Heart right ventricle (tissue), 16 donors: ENCODE measurements at places on chromosomes 13 and 19. TPM values are rescaled to one million over a fixed set of nuclear protein-coding genes. Genes with fewer than 3 reads are reported as not detected.
A peak's percentile ranks its signal among the peaks of the same experiment; 100 is the strongest.

ZNF534 gene
- 0.88 TPM for polyA plus RNA-seq

VRK3 gene
- polyA plus RNA-seq, result 16.3 TPM

SIGLEC12 gene
- polyA plus RNA-seq, result 0.10 TPM

IGFL3 gene
- polyA plus RNA-seq, result not detected

SHISA7 gene
- polyA plus RNA-seq, result not detected

ZNF99 gene
- polyA plus RNA-seq, result 0.15 TPM

CYP4F2 gene
- polyA plus RNA-seq, result not detected

HNRNPM gene
- 123 TPM for polyA plus RNA-seq

DNA sequence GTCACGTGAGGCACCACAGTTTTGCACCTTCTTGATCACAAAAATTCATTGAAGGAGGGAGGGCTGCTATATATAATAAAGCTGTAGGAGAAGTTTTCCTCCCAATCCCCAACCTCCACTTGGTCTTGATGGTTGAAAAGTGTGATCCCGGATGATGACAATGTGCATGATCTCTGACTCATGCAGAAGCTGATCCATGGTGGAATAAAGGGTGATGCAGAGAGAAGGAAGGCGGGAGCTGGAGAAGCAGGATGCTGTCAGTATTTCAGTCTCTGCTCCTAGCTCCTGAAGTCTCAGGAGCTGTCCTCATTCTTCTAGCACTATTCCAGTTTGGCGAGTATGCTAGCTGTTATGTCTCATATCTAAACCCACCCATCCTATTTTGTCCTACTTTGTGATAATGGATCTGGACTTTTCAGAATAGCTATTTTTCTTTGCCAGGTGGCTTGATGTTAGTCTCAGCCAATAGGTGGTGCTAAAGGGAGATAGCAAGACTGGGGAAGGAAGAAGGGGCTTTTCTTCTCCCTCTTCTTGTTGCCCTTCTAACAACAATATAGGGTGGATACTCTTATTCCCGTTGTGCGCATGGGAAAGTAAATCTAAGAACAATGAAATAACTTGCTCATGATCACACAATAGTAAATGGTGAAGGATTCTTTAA, 65.6 kb upstream of the HTR2A start:
- no peak for DNase-seq

DNA sequence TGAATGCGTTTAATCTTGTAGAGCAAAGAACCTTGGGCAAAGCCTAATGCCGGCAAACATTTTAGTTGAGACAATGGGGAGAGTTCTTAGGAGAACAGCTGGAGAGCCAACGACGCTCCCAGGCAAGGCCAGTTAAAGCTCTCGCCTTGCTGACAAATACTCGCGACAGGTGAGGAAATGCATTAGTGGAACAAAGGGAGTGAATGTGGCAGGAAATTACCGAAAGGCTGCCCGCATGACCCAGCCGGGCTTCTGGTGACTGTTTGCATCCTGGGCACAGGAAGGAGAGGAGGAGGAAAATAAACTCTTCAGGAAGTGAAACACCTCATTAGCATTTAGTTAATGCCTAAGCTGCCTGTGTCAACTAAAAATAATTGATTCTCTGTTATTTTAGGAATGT, 74.6 kb downstream of the SHISA2 start:
- DNase-seq, result no peak

- no peak for DNase-seq
Measured at GRCh38 chr19:38852231-38853044, 2.7 kb upstream of the HNRNPL start.

- DNase-seq, result no peak
Measured at GRCh38 chr13:26914624-26915023, 154.0 kb upstream of the GPR12 start.

DNA sequence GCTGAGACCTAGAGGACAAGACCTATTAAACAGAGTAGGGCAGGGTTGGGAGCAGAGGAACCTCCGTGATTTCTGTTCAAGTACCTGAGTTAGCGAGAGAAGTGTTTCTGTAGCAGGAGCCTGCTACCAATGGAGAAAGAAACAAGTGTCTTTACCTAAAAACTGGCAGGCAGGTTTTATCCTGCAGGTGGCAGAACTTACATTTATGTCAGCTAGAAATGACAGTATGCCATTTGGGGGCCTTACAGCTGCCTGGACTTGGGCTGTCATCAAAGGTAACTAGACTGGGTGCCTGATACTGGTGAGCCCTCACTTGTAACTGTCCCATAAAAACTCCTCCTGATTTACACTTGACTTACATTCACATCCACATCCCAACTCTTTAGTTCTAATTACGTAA, 185.3 kb upstream of the MIR17HG start:
- no peak for DNase-seq

DNA sequence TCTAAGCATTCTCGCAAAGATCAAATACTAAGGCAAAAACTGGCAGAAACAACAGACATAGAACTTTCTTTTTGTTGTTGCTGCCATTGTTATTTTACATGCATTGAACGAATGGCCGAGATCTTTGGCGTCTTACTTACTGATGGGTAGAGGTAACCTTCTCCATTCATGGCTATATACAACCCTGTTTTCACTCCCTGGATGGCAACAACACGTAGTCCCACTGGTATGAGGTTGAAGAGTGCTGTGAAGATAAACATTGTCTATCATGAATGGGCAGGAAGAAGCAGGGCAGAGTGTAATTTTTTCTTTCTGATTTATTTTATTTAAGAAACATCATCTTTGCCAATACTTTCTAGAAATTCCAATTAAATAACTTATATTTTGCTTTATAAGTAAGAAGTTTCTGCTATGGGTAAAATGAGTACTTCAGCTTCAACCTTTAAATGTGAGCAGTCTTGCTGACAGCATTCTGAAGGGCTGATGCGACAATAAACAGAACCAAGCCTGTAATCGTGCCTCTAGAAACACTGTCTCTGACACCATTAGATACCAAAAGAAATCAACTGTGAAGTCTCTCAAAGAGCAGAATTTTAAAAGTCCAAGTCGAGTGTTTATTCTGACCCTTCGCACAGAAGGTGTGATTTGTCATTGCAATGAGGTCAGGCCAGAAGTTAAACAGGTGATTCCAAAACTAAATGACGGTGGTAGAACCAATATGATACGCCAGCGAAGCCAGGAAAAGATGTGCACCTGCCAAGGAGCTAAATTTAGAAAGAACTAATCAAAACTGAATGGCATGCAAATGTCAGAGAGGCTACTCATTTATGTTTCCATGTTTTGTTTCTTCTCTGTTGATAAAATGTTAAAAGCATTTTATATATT, 416.4 kb downstream of the ITGBL1 start:
- peak; percentile 19 for DNase-seq

DNA sequence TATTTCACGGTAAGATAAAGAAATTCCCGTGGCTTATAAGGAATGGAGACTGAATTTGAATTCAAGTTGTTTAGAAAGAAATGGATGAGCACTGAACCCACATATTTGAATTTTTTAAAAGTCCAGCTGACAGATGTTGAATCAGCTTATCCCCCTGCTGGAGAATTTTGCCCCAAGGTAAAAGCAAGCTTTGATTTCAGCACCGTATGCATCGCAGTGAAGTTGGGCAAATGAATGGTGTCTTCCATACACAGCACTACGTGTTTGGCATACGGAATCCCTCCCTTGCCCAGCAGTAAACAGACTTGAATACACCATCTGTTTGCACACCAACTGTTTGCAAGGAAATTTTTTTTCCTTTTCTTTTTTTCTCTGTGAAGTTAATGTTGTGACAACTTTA, 77.5 kb upstream of the PEG3 start:
- DNase-seq, result no peak

DNA sequence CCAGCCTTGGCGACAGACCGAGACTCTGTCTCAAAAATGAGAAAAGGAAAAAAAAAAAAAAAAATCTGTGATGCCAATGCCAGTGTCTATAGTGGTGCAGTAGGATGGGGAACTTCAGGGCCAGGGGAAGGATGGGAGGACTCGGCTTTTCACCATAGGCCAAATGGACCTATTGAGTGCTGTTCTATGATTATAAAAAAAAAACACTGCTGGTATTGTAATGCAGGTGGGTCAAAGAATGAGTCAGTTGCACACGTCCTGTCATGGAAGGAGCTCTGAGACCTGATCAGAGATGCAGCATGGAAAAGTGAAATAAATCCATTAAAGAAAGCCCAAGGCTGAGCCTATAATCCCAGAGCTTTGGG, 7.0 kb downstream of the DNAJB1 start:
- no peak for DNase-seq

- no peak for DNase-seq
Measured at GRCh38 chr13:27372896-27373295, 51.5 kb upstream of the GTF3A start.

DNA sequence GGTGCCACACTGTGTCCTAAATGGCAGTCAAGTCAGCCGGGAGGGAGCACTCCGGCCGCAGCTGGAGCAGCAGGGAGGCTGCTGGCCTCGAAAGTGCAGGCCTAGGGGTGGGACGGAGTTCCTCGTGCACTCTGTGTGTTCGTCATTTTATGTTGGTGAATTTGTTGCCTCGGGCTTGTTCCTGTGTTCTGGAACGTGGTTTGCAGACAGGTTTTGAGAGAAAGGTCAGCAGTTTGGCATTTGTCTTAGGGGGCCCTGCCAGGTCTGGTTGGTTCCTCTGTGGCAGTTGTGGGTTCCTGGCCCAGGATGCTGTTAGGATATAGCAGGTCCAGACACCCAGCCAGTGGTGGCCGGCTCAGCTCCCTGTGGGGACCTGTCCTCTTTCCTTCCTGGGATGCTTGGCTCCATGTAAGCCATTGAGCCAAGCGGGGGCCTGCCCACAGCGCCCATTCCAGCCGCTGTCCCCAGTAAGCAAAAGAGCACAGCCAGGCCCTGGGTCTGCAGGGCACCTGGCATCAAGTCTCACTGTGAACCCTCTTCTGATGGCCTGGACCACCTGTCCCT, 30.0 kb downstream of the MPHOSPH8 start:
- no peak for DNase-seq

DNA sequence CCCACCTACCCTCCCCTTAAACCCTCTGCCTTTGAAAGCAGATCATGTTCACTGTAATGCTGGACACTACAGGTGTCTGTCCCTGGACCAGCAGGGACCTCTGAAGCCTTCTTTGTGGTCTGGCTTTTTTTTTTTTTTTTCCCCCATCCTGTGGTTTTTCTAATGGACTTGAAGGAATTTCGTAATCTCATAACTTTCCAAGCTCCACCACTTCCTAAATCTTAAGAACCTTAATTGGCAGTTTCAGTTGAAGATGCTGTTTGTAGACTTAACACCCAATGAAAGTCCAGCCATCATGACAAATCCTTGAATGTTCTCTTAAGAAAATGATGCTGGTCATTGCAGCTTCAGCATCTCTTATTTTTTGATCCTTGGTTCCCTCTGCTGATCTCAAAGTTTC, 45.0 kb upstream of the LRCH1 start:
- no peak for DNase-seq

DNA sequence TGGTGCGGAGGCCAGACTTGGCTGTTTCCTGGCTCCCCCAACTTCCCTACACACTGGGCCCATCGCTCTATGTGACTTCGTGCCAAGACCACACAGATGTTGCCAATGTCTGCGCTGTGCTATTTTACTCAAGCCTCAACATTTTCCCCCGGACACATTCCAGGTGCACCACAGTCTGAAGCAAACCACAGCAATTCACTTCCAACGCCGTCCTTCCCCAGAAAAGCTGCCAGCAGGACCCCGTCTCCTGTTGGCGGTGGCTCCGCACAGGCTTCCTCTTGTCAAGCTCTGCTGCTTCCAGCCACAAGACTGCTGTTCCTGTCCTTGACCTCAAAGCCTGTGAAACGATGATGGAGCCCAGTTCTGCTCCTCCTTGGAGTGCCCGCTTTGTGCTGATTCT, 100.7 kb downstream of the CRYL1 start:
- no peak for DNase-seq

GRCh38 chr13:112764864-112765561, 75.2 kb downstream of the ATP11A start:
- DNase-seq, result no peak

DNA sequence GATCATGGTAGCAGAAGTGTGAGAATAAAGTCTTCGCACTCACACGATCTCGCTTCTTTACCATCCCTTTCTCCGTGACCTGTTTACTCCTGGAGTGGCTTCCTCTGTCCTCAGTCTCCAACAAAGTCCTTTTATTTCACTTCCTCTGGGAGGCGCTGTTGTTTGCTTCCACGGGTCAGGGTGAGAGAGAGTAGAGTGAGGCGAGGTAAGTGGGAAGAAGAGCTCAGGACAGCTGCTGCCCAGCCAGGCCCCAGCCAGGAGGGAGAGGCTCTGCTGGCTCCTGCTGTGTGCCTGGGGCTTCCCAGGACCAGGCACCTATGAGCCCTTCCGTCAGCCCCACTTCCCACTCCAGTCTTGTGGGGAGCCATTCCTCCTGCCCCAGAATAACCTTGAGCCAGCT, 242.1 kb downstream of the FGF9 start:
- DNase-seq, result no peak

DNA sequence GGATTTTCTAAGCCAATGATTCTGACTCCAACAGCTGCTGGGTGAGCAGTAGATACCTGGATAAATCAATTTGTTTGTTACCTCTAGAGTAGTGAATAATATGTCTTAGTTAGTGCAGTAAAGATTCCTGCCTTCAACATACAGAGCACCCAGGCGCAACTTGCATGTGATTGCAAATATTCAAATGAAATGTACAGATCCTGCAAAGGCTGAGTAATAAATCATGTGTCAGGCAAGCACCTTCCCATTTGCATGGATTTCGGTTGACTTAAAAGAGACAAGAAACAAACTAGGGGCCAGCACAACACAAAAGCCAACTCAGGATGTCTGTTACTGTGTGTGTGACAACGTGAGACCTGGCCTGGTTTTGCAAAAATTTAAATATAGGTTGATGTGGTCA, 79.7 kb downstream of the TNFSF11 start:
- DNase-seq, result no peak

GRCh38 chr19:37079238-37079637, 1.0 kb downstream of the ZNF420 start:
- no peak for DNase-seq

DNA sequence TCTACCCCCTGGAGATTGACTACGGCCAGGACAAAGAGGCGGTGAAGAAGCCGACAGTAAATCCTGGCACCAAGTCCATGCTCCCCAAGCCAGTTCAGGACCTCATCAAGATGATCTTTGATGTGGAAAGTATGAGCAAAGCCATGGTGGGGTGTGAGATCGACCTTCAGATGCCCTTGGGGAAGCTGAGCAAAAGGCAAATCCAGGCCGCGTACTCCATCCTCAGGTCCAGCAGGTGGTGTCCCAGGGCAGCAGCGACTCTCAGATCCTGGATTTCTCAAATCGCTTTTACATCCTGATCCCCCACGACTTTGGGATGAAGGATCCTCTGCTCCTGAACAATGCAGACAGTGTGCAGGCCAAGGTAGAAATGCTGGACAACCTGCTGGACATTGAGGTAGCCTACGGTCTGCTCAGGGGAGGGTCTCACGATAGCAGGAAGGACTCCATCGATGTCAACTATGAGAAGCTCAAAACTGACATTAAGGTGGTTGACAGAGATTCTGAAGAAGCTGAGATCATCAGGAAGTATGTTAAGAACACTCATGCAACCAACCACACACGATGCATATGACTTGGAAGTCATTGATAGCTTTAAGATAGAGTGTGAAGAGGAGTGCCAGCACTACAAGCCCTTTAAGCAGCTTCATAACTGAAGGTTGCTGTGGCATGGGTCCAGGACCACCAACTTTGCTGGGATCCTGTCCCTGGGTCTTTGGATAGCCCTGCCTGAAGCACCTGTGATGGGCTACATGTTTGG, 24.0 kb upstream of the ANKRD10 start:
- no peak for DNase-seq
